ENCODE measurements at places on chromosomes 12 and 14.

GRCh38 chr12:111993292-111994150 lies 19.4 kb downstream of the TMEM116 start:
- DNase-seq: no peak

DNA sequence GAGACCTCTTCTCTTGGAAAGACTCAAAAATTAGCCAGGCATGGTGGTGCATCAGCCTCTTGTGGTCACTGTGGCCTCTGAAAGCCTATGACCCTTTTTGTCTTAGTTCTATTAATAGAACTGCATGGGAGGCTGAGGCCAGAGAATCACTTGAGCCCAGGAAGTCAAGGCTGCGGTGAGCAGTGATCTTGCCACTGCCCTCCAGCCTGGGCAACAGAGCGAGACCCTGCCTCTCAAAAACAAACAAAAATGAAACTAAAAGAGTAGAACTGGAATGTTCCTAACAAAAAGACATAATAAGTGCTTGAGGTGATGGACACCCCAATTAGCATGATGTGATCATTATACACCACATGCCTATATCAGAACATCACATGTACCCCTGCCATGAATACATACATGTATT lies 197.0 kb upstream of the EEA1 start:
- DNase-seq: no peak

DNA sequence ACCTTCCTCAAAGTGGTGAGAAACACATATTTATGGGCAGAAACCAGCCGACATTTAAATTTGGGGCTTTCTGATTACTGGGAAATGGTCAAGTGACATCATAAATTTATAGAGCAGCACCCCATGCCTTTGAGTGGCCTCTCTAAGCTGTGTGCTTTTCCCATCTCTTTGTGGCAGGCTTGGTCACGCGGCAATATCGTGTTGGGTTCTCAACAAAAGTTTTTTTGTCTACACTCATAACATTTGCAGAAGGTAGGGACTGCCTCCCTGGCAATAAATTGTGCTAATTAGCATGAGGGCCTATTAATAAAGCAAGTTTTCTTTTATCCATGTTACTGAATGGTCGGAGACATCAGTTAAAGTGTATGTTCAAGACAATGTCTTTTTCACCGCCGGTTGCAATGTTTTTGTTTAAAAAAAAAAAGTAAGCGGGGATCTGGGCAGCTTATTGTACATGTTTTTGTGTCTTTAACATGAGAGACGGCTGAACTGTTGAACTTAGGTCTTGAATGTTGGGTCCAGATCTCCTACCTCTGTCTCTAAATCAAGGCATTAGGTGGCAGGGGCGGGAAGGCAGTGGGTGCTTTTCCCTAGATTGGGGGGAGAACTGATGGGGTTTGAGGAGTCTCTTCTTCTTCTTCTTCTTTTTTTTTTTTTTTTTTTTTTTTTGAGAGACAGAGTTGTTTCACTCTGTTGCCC lies 193.3 kb downstream of the PHETA1 start:
- DNase-seq: no peak

DNA sequence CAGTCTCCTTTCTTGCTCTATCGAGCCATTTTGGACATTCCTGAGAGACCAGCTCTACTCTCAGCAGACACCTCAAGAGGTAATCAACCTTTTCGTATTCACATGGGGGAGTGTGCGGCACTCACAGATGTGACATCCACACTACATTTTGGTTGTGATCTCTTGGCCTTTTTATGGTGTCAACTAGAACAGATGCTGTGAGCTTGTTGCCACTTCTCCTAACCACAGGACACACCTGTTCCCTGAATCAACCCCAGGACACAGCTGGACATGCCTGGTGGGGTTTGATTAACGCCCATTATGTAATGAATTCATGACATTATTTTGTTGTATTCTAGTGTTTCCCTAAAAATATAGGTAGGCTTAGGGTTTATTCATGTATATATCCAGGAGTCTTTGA lies 1143.6 kb downstream of the TMEM121 start:
- DNase-seq: no peak

- no peak for DNase-seq
Measured at GRCh38 chr14:98819132-98819866, 452.7 kb downstream of the BCL11B start.

DNA sequence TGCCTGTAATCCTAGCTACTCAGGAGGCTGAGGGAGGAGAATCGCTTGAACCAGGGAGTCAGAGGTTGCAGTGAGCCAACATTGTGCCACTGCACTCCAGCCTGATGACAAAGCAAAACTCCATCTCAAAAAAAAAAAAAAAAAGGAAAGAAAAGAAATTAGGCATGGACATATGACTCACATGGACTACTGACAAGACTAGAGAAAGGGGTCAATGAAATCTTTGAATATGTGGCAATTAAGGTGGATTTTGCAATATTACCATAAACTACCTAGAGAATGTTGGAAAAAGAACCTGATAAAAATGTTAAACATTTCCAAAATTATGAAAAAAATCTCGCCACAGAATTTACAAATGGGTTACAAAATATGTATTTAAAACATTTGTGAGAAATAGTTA lies 873.6 kb downstream of the C12orf50 start:
- no peak for DNase-seq

DNA sequence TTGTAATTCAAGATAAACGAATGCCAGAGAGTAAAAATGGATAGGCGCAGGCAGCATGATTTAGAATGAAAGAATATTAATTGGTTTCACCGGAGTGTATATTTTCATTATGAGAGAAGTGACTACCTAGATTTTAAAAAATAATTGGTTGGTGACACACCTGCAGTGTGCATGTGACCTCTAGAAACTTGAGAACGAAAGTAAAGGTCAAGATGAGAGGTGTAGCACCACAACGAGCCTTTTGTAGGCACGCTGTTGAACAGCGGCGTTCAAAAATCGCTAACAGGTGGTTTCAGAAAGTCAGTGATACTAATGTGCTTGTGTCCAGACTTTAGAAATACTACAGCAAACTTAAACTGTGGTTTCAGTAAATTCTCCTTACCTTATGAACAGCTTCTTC lies 123.8 kb downstream of the NPAS3 start:
- no peak for DNase-seq

- DNase-seq: peak; percentile 14
Measured at GRCh38 chr12:69240631-69240995, 1.2 kb downstream of the CPSF6 start.

DNA sequence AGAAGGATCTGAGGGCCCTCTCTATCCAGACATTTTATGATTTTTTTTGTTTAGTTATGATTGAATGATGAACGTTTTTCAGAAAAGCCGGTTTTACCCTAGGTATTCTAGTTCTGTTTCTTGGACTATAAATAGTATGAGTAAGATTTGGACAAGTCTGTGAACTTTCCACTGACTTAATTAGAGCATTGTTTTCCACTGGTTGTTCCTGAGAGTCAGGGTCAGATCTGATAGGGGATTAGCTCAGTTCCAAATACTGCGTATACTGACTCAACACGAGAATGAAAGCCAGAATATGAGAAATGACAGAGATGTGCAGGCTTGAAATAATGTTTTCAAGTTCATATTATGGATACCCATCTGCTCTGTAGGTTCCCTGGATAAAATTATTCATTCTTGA lies 361.6 kb downstream of the AEBP2 start:
- peak; percentile 91 for DNase-seq

- no peak for DNase-seq
Measured at GRCh38 chr12:55972042-55972441, 1.8 kb upstream of the RAB5B start.

GRCh38 chr12:76781321-76781720 lies 17.4 kb downstream of the ZDHHC17 start:
- no peak for DNase-seq

DNA sequence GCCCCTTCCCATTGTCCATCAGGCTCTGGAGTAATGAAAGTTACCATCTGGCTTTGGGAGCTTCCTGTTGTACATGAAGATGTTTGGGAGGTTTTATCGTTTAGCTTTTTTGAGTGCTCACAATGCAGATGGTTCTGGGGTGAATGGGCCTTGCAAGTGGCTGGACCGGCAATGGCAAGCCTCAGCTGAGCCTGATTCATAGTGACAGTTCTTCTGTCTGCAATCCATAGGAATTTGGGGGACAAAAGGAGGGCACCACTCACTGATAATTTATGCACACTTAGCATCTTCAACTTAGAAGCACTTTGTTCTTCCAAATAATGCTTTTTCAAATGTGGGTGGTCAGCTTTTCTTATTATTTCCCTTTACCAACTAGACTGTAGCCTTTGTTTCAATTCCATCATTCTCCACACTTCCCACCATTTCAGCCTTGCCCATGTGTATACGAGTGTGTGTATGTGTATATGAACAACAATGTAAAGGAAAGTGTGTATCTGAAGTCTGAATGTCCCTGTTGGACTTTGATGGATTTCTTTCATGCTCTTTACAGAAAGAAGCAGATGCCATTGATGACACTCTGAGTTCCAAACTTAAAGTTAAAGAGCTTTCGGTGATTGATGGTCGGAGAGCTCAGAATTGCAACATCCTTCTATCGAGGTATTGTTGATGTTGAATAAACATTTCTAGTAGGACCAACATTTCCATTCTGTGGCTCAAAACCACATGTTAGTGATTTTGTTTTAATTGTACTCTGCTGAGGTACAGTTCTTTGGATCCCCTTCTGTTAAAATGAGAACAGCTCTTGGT lies 125.5 kb downstream of the GPR135 start:
- DNase-seq: no peak

- DNase-seq: peak; percentile 21
Measured at GRCh38 chr12:27246774-27247173, 2.7 kb downstream of the STK38L start.

- no peak for DNase-seq
Measured at GRCh38 chr12:29843036-29843435, 59.3 kb upstream of the TMTC1 start.

DNA sequence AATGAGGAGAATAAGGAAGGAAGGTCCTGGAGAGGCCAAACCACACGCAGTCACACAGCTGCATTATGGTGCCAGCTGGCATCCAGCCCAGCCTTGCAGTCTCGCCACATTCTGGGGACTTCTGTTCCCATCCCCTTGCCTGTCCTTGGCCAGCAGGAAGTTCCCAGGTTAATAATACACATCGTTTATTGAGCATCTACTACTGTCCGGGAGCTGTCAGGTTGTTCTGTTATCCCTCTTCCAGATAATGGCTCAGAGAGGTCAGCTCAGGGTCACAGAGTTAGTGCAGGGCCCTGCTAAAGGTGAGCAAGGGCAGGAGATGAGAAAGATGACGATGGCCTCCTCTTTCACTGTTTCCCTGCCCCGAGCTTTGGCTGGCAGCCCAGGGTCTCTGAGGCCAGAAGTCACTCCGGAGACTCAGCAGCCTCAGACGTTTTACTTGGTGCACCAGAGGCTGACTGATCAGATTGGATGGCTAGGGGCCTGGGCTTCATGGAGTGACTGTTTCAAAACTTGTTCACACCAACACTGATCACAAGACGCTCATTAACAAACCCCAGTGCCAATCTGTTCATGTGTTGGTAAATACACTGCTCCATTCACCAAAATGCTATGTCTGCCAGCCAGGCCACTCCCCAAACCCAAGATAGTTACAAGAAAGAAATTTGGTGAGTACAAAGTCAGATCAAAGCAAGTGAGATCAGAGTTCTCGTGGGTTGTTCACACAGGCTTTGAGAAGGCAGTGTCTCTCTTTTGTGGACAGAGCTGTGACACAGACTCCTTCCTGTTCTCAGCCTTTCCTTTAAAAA lies 79.2 kb downstream of the B4GALNT3 start:
- peak; percentile 80 for DNase-seq
